ENCODE measurements at places on chromosomes 6 and 20.

- DNase-seq: no peak
Observed at GRCh38 chr20:5141615-5142014, 14.8 kb downstream of the CDS2 start.

DNA sequence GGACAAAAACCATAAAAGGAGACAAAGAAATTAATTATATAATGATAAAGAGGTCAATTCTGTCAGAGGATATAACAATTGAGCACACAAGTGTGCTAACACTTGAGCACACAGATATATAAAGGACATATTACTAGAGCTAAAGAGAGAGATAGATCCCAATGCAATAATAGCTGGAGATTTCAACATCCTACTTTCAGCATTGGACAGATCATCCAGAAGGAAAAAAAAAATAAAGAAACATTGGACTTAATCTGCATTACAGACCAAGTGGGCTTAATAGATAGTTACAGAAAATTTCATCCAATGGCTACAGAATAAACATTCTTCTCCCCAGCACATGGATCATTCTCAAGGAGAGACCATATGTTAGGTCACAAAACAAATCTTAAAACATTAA is 9.9 kb downstream of the VNN1 start:
- no peak for DNase-seq

DNA sequence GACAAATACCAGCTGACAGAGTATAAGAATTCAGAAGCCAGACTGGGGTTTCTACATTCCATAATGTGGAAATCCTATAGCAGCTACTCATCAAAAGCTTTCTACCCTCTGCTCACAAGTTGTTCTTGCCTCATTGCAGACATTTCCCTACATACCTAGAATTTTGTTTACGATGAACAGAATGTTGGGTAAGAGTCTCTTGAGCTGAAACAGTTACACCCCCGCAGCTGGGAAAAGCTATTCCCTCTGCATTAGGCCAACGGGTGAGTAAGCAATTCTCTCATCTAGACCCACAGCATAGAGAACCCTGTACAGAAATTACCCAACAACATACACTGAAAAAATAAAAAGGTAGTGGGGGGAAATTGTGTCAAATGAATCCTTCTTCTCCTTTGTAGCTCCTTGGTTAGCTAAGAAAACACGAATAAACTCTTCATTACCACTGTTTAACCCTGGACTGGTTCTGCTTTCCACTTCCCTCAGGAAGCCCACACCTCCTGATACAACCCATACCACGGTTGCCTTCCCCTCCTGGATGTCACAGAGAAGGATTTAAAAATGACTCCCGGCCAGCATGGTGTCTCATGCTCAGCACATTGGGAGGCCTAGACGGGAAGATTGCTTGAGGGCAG is 215.0 kb upstream of the SHLD1 start:
- no peak for DNase-seq

- DNase-seq: no peak
Observed at GRCh38 chr20:22389836-22390542, 194.4 kb downstream of the FOXA2 start.

DNA sequence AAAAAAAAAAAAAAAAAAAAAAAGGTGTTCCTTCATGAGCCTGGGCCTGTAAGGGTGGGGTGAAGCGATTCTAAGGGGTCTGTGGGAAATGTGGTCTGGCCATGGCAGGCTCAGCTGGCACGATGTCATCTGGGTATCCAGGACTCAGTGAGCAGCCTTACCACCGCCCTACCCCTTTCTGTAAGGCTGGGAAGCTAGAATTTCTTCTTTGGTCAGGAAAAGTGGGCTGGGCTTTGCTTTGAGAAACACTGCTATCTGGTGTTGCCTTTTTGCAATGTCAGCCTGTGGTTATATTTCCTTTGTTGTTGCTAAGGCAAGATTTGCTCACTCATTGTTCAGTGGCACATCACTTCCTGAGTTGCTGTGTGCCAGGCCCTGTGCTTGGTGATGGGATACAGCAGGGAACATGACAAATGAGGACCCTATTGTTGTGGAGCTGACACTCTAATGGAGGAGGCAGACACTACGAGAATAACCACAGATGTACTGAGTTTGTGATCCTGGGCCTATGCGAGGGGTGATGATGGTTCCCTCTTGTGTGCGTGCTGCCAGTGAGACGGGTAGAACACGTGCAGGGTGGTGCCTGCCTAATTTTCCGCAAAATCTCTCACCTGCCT is 45.9 kb upstream of the ZNFX1 start:
- no peak for DNase-seq

DNA sequence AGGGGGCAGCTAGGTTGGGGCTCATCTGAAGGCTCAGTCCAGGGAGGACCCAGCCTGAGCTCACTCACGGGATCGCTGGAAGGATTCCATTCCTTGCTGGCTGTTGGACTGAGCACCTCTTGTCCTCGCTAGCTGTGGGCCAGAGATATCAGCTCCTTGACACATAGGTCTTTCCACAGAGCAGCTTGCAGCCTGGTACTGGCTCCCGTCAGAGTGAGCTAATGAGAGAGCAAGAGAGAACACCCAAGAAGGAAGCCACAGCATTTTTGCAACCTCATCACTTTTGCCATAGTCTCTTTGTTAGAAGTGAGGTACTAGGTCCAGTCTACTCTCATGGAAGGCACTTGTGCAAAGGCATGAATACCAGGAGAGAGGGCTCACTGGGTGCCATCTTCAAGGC is 179.9 kb downstream of the CDC5L start:
- no peak for DNase-seq

- DNase-seq: no peak
Observed at GRCh38 chr6:137777687-137778075, 89.4 kb upstream of the TNFAIP3 start.

- no peak for DNase-seq
Observed at GRCh38 chr20:48877304-48877703, 44.2 kb upstream of the ARFGEF2 start.

DNA sequence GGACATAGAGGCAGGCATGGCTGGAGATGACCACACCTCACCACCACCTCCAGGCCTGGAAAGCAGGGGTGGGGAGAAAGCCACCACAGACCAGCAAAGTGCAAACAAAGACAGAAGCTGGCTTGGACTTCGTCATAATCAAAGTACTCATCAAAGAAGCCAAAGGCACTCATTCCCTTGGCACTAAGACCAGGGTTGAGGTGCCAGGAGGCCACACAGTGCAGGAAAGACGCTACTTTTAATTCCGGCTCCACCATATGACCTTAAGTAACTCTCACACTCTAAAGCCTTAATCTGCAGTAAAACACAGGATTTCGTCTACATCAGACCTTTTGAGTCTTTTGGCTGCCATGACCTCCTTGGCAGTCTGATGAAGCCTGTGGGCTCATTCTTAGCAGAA is 123.1 kb downstream of the HIVEP2 start:
- DNase-seq: no peak

DNA sequence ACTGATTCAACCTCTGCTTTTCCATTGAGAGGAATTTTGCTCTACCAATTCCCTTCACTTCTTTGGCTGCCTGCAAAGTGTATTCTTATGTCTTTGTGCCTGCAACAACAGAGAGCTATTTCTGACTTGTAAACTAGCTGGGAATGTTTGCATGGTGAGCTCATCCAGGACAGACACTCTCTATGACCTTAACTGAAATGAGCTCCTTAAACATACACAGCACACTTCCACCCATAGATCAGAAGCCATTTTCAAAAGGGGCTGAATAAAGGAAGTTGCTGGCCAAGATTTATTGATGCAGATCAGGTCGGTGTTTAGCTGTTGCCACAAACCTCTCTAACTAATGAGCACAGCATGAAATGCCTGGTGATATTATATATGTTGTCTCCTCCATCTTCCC is 377.7 kb downstream of the BTBD9 start:
- no peak for DNase-seq

DNA sequence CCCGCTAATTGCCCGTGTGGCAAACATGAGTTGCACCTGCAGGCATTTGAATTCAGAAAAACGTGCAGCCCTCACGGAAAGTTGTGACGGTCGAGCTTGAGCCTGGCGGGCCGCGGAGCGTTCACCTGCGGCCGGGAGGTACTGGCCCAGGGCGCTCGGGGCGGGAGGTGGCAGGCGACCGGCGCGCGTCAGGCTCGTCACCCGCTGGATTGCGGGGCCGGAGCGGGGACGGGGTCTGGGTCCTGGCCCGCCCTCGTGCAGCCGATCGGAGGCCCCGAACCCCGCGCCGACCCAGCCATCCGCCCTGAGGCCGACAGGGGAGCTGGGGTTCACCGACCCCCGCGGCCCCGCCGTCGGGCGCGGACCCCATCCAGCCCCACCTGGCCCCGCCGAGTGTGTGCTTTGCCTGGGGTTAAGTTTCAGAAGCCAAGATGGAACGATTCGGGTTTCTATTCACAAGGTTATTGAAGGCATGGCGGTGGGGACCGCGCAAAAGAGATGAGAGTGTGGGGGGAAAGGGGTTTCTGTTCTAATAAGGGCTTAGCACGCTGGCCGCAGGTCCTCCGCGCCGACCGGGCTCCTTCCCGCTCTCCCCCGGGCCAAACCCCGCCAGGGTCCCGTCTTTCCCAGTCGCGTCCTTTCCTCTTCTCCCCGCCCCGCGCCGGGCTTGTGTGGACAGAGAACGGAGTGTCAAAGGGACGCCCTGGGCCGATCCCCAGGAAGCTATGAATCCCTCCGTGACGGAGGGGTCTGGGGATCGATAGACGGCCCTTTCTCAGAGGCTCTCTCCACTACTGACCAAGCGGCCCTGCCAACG is 1.6 kb upstream of the HEY2 start:
- no peak for DNase-seq

- peak; percentile 39 for DNase-seq
Observed at GRCh38 chr6:27838945-27839625, 73.1 kb downstream of the OR2B2 start.

DNA sequence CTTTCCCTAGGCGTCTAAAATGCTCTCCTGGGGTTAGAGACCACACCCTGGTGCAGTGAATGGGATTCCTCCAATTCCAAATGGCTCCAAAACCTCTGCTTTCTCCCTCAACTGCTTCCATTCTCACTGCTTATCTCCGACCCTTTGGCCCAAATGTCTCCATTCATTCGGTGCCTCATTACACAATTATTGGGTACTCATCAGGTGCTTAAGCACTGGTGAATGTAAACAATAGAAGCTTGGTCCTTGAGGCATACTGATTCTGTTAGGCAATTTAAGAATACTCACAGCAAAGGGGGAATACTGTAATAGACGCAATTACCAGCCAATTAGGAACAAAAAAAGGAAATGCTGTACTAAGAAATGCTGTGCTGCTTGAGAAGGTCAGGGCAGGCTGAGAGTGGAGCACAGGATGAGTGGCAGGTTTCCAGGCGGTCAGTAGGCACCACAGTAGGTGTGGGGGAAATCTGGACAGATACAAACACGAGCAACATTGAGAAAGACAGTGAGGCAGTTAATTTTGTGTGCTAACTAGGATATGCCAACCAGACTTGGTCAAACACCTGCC is 23.0 kb downstream of the GMDS start:
- DNase-seq: no peak

DNA sequence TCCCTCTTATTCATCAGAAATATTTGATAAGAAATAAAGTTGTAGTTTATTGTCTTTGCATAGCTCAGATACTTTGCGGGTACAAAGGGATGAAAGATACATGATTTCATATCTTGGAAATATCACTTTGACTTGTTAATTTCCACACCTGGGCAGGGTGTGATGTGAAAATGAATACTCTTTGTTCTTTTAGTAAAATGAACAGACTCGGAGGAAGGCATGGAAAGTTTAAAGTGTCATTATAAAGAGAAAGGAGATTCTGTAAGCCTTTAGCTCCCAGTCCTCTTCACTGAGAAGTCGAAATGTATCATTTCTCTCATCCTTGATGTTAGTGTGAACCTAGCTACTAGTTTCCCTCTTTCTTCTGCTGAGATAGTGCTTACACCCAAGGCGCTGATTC is 36.7 kb upstream of the AKIRIN2 start:
- no peak for DNase-seq

- no peak for DNase-seq
Observed at GRCh38 chr6:116714761-116715160, 33.8 kb downstream of the KPNA5 start.

GRCh38 chr6:75113446-75113845 is 92.4 kb downstream of the COL12A1 start:
- no peak for DNase-seq

GRCh38 chr20:8709627-8710026 is 359.3 kb upstream of the PLCB4 start:
- DNase-seq: no peak

DNA sequence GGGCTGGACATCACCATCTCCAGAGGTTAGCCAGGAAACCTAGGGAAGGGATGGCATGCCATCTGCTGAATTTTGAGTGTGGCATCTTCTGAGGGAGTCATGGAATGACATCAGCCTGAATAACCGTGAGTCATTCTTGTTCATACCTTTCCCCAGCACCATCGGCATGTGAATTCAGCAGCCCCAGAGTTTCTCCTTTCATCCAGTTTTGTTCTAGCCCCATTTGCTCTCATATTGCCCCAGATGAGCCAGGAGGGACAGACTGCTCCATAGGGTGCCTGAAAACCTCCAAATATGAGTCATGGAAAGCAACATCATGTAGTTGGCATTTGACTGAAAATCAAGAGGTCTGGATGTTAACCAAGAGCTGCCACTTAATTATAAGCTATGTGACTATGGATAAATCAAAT is 219.2 kb upstream of the SGK1 start:
- no peak for DNase-seq

GRCh38 chr20:8234580-8234979 is 102.5 kb downstream of the PLCB1 start:
- DNase-seq: no peak

- DNase-seq: no peak
Observed at GRCh38 chr6:139549561-139550070, 175.2 kb upstream of the CITED2 start.

DNA sequence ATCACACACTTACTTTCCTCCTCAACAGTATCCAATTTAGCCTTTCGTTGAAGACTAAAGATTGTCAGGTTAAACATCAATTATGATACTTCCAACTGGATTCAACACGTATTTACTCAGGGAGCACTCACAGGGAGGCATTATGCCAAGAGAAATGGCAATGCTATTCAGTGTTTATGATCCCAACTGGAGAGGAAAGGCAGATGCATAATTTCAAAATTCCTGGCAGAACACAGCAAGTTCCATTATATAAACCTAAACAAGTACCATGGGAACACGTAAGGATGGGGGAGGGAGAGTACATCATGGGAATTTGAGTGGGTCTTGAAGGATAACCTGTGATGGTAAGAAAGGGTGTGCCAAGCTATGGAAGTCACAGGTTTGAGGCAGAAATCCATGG is 112.7 kb downstream of the ISM1 start:
- no peak for DNase-seq

DNA sequence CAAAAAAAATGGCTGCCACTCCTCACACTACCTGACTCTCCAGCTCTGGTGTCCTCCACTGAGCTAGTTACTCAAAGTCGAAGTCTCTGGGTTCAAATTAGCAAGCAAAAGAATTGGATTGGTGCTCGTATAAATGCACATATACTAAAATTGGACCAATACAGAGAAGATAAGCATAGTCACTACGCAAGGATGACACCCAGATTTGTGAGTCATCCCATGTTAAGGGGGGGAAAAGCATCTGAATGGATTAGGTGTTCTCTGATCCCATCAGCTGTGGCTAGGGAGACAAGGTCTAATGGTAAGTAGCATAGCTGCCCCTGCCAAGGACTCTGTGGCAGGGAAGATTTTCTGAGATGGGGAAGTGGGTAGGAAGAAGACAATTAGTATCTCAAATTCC is 18.3 kb upstream of the AMD1 start:
- no peak for DNase-seq

- no peak for DNase-seq
Observed at GRCh38 chr6:33690766-33691165, 20.7 kb downstream of the UQCC2 start.

GRCh38 chr6:52529311-52529710 is 47.5 kb downstream of the TRAM2 start:
- DNase-seq: no peak

- DNase-seq: no peak
Observed at GRCh38 chr6:61959196-61959595, 326.8 kb downstream of the KHDRBS2 start.

- DNase-seq: no peak
Observed at GRCh38 chr6:49576618-49577017, 26.1 kb downstream of the C6orf141 start.

Data from stimulated activated CD8-positive, alpha-beta memory T cell treated with anti-CD3 and anti-CD28 coated beads, Interleukin-15, amount 100 ng/mL, for 48 hours (primary cell).